Left hindlimb (tissue), 1 donor: ENCODE measurements at places on chromosomes 12 and 14.

DNA sequence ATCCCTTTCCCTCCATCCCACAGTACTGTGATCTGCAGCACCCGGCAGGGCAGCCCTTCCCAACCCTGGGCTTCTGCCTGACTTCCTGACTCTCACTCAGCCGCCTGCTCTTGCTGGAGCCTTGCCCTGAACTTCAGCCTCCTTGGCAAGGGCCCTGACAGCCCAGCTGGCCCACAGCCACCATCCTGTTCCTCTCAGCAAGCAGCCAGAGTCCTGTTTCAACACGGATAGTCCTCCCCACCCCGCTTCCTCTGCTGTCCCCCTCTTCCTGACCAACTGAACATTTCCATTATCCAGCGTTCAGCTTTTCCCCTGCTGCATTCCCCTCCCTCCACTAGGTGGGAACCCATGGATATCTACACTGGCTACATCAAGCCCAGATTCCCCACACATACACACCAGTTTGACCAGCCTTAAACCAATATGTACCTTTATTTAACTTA lies 74.0 kb upstream of the MDM1 start:
- DNase-seq, result peak; percentile 93

DNA sequence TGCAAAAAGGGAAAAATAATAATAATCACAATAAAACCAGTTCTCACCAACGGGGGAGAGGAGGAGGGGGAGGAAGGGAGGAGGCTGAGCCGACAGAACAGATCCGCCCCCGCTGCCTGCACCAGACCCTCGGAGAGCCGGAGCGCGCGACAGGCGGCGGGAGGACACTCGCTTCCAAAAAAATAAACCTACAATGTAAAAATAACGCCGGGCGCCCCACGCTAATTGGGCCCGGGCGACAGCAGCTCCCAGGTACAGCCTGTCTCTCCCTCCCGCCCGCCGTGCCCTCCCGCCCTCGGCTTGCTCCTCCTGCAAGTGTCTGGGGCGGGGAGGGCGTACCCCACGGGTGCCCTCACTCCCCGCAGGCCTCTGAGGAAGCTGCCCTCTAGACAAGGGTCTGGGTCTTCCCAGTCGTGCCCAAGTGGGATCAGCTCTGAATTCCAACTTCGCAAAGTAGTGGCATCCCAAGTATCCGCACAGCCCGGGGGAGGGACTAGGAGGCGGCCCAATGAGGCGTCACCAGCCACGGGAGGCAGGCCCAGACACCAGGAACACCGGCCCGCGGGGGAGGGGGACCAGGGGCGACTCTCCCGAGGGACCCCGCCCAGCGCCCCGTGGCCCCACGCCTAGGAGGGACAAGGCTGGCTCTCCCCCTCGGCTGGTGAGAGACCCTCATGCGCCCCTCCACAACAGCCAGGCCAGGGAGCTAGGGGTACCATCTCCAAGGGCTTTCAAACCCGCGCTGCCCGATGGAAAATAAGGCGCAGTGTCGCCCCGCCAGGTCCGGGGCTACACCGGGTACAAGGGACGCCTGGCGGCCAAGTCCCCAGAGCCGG lies 1.0 kb downstream of the NCOR2 start:
- DNase-seq, result peak; percentile 91

DNA sequence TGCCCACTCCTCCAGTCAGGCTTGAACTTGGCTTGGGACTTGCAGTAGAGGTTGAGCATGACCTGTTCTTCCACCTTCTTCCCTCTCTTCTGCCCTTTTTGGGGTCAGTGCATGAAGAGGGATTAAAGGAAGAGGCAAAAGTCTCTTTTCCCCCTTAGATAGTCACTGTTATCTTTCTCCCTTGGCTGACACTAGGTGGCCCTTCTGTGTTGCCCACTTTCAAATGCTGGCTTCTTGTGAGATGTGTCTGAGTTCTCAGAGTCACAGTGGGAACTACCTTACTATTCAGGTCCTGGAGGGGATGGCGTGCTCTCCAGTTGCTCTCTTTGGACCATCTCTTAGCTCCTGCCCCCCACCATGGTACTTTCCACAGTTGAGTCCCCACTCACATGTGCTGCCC lies 73.6 kb downstream of the GPR65 start:
- DNase-seq, result no peak

DNA sequence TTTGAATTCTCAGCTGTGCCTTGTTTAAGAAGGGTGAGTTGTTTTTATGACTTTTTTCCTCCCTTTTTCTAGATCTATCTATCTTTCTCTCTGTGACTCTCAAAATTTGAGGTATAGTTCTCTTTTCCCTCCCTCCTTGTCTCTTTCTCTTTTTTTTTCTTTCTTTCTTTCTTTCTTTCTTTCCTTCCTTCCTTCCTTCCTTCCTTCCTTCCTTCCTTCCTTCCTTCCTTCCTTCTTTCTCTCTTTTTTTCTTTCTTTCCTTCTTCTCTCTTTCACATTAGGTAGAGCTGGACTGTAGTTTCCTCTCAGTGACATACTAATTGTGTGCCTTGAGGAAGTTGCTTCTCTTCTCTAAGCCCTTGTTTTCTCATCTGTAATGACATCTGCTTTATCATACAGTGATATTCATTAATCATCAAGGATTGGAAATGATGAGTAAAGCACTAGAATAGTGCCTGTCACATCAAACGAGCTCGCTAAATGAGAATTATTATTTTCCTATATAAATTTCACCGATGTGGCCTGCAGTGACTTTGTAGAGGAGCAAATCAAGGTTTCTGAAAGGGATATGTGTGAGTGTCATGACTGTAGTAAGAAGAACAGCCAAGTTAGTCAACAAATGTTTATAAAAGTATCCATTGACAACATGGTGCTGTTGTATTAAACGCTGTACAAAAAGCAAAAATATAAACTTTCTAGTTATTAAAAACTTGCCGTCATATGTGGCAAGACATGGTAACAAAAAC lies 78.9 kb upstream of the SLC38A2 start:
- no peak for DNase-seq

DNA sequence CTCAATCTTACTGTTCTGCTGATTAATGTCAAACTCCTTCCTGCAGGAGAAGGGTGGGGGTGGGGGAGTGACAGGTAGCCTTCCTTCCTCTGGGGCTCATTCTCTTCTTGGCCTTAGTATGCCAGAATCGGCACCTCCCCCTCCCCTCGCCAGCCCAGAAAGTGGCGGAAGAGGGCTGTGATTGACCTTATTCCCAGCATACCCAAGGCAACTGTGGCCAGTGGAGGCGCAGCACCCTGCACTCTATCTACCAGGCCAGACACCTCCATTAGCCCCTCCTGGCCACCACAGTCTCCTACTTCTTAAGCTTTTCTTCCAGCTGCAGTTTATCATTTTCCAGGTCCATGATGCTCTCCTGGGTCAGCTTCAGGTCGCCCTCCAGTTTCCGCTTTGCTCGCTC lies 15.5 kb downstream of the MYH6 start:
- DNase-seq, result no peak

- DNase-seq, result no peak
These were observed 48.5 kb downstream of the CHST11 start for GRCh38 chr12:104505095-104505818.
